ENCODE measurements at places on chromosomes 3 and 15.

GRCh38 chr15:87454860-87455259, 801.7 kb downstream of the NTRK3 start:
- DNase-seq = no peak

DNA sequence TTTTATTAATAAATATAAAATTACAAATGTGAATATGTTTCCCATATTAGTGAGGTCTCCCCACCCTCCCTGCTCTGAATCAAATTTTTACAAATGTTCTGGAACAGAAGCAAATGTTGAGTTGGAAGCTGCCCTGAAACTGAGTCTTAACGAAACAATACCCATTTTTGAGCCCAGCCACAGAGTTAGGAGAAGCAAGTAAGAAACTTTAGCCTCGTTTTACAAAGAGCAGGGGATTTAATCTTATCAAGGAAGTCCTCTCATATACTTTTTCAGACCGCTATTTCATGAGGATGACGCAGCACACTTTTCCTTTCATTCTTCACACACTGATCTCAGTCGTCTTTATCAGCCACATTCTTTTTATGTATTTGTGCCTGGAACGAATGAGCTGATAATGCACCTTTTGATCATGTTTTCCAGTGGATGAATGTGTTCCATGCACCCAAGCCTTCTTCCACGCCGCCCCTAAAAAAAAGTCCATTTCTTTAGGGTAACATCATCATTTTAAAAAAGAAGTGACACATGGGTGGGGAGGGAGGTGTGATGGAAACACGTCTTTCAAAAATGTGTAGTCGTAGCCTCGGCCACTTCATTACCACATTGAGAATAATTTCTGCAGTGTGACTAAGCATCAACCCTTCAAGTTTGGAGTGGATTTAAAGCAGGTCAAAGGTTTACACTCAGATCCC, 48.1 kb downstream of the SETMAR start:
- DNase-seq = peak; percentile 53

- no peak for DNase-seq
These were observed 172.6 kb downstream of the TBC1D2B start for GRCh38 chr15:77904901-77905300.

GRCh38 chr3:153652076-153652475, 469.1 kb upstream of the ARHGEF26 start:
- no peak for DNase-seq

DNA sequence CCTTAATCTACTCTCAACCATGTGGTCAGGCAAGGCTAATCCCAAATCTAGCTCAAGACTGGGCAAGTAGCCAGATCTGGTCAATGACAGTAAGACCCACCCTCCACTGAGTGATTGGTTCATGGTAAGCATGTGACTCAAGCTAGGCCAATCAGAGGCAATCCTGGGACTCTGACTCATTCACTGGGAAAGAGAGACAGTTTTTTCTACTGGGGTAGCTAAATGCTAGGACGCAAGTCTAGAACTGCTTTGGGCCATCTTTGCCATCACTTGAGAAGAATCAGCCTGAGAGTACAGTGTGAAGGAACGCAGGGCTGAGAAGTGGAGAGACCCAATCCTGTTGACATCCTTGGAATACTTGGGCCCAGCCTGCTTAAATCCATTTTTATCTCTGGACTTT, 9.4 kb upstream of the RAD18 start:
- DNase-seq = peak; percentile 26

DNA sequence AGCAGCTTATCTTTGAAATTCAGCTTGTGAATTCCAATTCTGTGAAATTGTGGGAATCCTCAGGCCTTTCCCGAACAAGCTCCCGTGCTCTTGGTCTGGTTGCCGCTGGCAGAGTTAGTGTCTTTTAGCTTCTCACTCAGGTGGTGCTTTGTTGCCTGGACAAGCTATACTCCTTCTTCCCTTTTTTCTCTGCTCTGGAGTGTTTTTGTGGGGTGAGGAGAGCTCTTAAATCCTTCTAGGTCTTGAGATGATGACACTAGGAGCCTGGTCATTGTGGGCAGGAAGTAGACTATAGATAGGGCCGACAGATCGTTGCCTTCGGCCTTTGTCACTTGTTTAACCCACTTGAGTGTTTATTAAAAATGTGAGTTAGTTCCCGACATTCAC, 93.8 kb downstream of the SLCO3A1 start:
- DNase-seq = no peak

GRCh38 chr3:47520756-47521155, 7.2 kb upstream of the ELP6 start:
- DNase-seq = no peak

DNA sequence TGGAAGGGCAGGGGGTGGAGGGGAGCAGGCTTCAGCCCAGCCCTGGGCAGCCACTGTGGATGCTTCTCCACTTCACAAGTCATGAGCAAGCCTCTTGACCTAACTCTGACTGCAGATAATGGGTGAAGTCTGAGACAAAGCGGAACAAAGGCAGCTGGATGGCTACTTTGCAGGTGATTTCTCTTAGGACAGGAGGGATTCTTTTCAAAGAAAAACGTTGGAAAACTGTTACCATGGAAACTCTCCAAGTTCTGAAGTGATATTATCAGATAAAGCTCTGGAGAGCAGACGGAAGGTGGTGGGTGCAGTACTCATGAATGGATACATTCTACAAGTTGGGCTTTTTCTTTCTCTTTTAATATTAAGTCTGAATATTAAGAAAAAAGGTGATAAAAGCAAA, 254.2 kb upstream of the SLCO3A1 start:
- no peak for DNase-seq

DNA sequence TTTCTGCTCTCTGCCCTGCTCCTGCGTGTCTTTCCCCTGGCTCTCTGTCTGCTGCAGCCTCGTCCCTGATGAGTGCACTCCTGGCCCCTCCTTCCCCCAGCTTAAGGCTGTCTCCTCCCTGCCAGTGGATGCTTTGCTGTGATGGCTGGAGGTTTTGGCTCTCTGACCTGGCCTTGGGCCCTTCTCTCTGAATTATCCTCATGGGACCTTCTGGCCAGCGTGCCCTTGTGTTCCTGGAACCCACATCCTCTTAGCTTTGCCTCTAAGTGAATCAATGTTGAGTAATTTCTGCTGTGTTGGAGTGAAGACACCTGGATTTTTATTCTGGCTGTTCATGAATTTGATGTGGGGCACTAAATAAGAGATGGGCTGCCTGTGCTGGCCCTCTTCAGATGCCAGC, 9.8 kb upstream of the TNFAIP8L3 start:
- DNase-seq = no peak

DNA sequence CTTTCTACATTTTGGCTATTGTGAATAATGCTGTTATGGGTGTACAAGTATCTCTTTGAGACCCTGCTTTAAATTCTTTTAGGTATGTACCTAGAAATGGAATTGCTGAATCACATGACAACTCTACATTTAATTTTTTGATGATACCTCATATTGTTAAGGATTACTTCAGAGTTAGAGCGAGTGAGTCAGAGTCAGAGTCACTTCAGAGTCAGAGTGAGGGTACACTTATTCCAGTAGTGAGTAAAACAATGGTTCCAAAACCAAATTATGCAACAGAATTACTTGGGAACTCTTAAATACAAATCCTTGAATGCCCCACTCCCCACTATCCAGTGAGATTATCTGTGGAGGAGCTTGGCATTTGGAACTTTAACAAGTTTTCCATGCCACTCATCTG, 50.3 kb upstream of the SNRK start:
- no peak for DNase-seq

- DNase-seq = no peak
These were observed 1105.8 kb downstream of the IGSF11 start for GRCh38 chr3:117928836-117929235.

GRCh38 chr15:65054333-65055200, 9.4 kb downstream of the SLC51B start:
- DNase-seq = no peak

DNA sequence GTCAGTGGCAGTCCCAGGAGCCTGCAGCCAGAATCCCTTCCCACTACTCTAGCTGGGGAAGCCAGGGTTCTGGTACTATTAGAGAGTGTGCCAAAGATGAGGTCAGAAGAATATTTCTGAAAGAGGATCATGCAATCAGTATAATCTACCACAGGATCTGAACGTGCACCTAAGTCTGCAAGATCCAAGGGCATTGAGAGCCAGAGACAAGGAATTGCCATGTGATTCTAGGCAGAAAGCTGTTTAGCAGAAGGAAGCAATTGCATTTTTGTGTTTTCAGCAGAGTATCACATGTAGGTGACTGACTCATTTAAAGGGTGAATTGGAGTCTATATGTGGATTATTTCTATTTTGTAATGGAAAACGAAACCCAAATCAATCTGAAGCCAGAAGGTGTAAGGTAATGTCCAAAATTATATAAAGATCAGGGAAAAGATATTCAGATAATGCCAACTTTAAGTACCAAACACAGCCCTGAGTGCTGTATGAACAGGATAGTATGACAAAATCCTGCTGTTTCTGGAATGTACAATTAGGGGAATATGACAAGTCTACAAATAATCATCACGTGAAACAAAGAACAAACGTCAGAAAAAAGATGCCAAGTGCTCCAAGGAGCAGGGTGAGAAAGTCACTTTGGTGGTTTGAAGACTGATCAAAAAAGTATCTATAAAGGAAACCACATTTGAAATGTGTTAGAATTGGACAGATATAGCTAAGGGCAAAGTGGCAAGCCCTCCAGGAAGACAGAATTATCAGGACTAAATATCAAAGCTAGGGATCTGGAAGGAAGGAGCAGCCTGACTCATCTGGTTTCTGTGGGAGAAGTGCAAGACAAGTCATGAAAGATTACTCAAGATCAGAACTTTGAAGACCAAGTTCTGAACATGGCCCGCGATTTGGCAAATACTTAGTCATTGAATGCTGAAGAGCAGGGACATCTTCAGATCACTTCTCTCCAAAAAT, 1036.6 kb downstream of the NTRK3 start:
- DNase-seq = peak; percentile 51

- DNase-seq = no peak
These were observed 10.2 kb upstream of the TMEM212 start for GRCh38 chr3:171832989-171833388.

- DNase-seq = no peak
These were observed 27.1 kb downstream of the SLC12A1 start for GRCh38 chr15:48233246-48233645.

- no peak for DNase-seq
These were observed 32.0 kb upstream of the PRICKLE2 start for GRCh38 chr3:64257100-64257755.

DNA sequence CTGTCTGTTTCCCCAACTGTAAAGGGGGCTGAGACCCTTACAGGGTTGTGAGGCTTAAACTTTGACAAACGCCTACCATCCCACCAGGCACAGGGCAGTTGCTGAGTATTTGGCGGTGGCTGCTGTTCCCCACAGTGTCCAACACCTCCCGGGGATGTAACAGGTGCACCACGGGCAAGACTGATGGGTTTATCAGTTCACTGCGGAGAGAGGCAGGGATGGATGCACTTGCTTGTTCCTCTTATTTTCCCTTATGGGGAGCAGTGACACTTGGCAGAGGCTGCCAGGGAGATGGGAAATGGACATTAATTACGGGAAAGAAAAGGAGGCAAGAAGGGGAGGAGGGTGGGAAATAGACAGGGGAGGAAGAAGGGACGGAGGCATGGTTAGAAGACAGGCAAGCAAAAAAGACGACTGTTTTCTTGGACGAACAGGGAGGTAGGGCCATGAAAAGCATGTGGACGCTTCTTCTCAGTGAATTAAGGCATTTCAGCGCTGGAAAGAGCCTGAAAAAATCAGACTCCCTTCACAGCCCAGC, 16.6 kb upstream of the ADIPOQ start:
- no peak for DNase-seq

DNA sequence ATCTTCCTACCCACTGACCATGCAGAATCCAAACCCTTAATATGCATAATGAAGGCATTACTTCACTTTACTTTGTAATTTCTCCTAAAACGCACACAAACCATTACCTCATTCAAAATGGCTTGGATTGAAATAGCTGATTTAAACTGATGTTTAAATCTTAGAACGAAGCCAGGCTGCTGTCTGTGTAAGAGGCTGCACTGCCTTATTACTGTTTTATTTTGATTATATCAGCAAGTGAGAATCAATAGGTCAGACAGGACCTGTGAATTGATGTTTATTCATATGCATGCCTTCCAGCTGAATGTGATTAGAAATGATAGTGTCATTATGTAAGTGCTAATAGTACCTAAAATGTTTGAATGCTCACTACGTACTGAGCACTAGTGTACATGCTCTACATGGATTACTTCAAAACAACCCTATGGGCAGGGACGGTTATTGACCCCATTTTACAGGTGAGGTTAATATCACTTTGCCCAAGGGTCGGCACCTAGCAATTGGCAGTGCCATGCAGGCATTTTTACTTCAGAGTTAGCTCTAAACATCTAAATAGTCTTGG, 314.2 kb upstream of the CBLB start:
- no peak for DNase-seq

DNA sequence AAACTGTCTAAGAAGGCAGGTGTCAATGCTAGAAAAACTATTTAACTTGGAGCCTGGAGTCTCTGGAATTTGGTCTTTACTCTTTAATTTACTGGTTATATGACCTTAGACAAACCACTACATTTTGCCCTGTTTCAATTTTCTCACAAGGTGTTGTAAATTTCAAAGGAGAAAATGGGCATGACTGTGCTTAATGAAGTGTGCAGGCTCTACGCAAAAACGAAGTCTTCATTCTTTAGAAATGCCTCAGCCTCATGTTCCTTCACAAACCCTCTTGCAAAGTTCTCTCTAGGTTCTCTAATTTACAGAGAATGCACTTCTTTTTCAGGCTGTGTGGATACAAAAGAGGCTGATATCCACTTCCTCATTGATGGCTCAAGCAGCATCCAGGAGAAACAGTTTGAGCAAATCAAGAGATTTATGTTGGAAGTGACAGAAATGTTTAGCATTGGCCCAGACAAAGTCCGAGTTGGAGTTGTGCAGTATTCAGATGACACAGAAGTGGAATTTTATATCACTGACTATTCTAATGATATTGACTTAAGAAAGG, 39.1 kb downstream of the COL6A5 start:
- DNase-seq = no peak

GRCh38 chr3:33388374-33389100, 51.7 kb downstream of the UBP1 start:
- DNase-seq = no peak

- no peak for DNase-seq
These were observed 72.3 kb downstream of the CHSY1 start for GRCh38 chr15:101179341-101180153.
